ENCODE measurements at places on chromosomes 5 and 9.

DNA sequence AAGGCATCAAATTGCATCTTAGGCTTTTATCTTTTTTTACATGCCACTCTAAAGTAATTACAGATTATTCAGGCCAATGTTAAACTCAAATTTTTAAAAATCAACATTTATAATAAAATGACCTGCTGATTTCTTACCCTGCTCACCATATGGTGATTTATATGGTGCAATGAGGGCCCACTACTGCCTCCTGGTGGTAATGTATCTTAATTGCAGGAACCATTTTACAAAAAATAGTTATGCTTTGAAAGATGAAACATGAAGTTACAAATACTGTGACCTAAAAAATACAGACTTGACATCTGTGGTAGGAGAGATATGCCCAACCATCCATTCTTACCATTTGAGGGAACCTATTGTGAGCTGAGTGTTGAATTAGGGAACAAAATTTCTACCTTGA, 292.6 kb upstream of the TAS2R1 start:
- no peak for DNase-seq

DNA sequence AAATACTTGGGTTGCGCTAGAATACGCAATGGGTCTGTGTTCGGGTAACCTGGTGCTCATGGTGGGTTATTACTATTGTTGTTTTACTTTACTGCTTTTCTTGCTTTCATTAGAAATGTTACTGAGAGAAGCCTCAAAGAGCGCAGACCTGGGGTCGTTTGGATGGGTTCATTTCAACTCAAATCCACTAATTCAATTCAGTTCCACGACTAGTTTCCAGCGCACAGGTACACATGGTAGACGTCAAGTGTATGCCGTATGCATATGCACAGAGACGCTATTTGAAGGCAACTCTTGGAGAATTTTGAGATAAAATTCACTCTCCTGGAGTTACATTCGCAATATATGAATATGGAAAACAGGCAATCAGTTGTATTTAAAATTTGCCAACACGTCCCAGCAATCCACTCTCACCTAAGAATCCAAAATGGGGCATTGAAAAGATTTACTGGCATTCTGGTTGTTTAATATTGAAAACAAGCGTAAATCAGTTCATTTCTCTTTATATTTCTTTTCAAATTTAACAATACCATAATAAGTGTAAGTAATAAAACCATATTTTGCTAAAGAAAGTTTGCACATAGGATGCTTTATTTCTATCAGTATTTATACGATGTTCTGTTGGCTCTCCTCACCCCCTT, 4.4 kb upstream of the PAX5 start:
- DNase-seq, result no peak

GRCh38 chr9:116566677-116567488, 120.2 kb upstream of the TRIM32 start:
- DNase-seq, result peak; percentile 50

DNA sequence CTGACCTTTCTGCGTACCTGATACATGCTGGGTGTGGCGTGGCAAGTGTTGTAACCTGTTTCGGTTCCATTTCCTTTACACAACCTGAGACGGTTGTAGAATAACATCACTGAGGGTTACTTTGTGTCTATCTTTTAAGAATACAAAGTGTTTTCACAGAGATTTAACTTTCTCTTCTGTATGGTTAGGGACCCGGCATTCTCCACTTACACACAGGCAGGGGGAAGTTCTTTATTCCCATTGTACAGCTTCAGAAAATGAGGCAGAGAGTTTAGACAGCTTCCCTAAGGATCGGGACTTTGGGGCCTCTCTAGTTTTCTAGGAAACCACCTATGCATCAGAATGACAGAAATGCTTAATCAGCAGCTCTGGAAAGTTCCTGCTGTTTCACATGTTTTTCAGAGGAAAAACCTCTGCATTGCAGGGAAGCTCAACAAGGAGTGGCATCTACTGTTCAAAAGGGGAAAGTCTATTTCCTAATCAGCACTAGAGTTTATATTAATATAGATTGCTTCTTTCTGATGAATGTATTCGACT, 41.3 kb downstream of the CAST start:
- DNase-seq, result peak; percentile 11

- DNase-seq, result no peak
These were observed 17.7 kb upstream of the TLX3 start for GRCh38 chr5:171291371-171291770.

All from fibroblast of skin of right biceps (primary cell).